Psoas muscle (tissue), 8 donors: ENCODE measurements at places on chromosomes 4 and X. TPM values are rescaled to one million over a fixed set of nuclear protein-coding genes. Genes with fewer than 3 reads are reported as not detected.

Gene VSIG1
- not detected for total RNA-seq

Gene COL4A6
- total RNA-seq = 3.6 TPM

Gene UBE2K
- 75.9 TPM for total RNA-seq

Gene FGF13
- 36.7 TPM for total RNA-seq

Gene CLCN4
- 73.9 TPM for total RNA-seq

Gene KLKB1
- total RNA-seq = 0.49 TPM

Gene PLP2
- 80.7 TPM for total RNA-seq

Gene MAGEB1
- not detected for total RNA-seq

Gene CSAG2
- total RNA-seq = not detected

Gene TCEANC
- total RNA-seq = 4.1 TPM

Gene SUPT20HL1
- not detected for total RNA-seq

Gene VCX
- total RNA-seq = not detected

Gene DKK2
- 2.6 TPM for total RNA-seq

Gene JADE1
- 17.6 TPM for total RNA-seq

Gene ZBTB33
- total RNA-seq = 7.8 TPM

Gene BRCC3
- 12.9 TPM for total RNA-seq

Gene NDNF
- total RNA-seq = 7.6 TPM

Gene VEGFD
- total RNA-seq = 4.1 TPM

Gene CXCL3
- 2.4 TPM for total RNA-seq

Gene MMRN1
- 1.4 TPM for total RNA-seq

Gene ABLIM2
- 956 TPM for total RNA-seq

Gene HS6ST2
- total RNA-seq = 0.99 TPM

Gene TADA2B
- total RNA-seq = 47.0 TPM

Gene NUDT11
- total RNA-seq = 0.28 TPM

Gene TAF7L
- not detected for total RNA-seq

Gene DAPP1
- total RNA-seq = 0.52 TPM

Gene NRK
- total RNA-seq = 0.11 TPM

Gene MED14
- total RNA-seq = 51.2 TPM

Gene GLRA3
- total RNA-seq = not detected

Gene CENPI
- total RNA-seq = 0.10 TPM

Gene HNRNPD
- total RNA-seq = 117 TPM

Gene DMRTC1
- not detected for total RNA-seq

Gene PHKA1
- total RNA-seq = 39.4 TPM

Gene FHDC1
- total RNA-seq = 0.38 TPM

Gene STPG2
- total RNA-seq = not detected
